ENCODE measurements at places on chromosomes 6 and 20.

GRCh38 chr6:143515061-143515760, 3.7 kb upstream of the FUCA2 start:
- no peak overlapping the region for H3K4me3 ChIP-seq
- H3K27me3 ChIP-seq: no peaks in the 10 kb centered on the region
- DNase-seq: no peak

DNA sequence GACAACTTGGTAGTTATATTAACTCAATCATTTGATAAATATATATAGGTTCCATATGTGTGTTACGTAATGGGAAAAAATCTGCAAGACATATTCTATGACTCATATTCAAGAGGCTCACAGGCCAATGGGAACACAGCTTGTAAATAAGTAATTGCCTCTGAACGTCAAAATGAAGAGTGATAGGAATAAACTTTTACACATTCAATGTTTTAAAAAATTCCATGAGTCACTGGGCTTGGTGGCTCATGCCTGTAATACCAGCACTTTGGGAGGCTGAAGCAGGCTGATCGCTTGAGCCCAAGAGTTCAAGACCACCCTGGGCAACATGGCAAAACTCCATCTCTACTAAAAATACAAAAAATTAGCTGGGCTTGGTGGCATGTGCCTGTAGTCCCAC, 209.4 kb upstream of the MCHR2 start:
- H3K4me3 ChIP-seq: no peak overlapping the region
- DNase-seq: no peak
- no peaks in the 10 kb centered on the region for H3K4me1 ChIP-seq
- H3K27ac ChIP-seq: no peak overlapping the region
- no peaks in the 10 kb centered on the region for H3K27me3 ChIP-seq
- H3K36me3 ChIP-seq: no peaks in the 10 kb centered on the region

DNA sequence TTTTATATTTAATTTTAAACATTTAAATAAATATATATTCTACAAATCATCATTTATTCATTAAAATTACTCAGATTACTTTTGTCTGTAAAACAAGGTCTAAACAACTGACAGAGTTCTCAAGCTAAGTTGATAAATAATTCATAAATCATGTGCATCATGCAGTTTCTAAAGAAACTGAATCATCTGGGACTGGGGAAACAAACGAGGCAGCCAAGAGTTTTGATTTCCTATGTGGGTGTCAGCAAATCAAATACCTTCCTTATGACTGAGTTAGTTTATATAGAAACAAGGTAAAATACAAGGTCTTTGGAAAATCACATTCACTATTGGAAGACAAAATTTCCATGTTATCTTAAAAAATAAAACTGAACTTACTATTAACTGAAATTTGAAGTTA, 149.9 kb upstream of the BEND6 start:
- no peak overlapping the region for H3K4me3 ChIP-seq
- no peak overlapping the region for H3K27ac ChIP-seq
- no peaks in the 10 kb centered on the region for H3K27me3 ChIP-seq
- no peaks in the 10 kb centered on the region for H3K36me3 ChIP-seq

DNA sequence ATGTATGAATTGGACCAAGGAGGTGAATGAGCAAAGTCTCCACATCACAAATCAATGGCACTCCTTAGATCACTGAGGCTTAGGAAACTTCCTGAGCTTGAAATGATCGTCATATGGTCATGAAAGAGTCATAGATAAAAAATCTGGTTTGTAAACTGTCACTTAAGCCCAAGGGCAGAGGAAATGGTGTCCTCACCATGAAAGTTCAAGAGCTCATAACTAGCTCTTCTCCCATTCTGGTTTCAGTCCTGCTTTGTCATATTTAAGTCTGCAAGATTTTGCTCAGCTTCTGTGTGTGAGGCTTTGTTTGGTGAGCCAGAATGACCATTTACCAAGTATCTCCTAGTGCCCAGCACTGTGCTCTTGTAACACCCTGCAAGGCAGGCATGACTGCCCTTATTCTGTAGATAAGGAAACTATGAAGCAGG, 60.5 kb downstream of the GJA10 start:
- no peaks in the 10 kb centered on the region for H3K36me3 ChIP-seq
- H3K4me1 ChIP-seq: no peaks in the 10 kb centered on the region
- no peak overlapping the region for H3K27ac ChIP-seq
- H3K27me3 ChIP-seq: no peaks in the 10 kb centered on the region

DNA sequence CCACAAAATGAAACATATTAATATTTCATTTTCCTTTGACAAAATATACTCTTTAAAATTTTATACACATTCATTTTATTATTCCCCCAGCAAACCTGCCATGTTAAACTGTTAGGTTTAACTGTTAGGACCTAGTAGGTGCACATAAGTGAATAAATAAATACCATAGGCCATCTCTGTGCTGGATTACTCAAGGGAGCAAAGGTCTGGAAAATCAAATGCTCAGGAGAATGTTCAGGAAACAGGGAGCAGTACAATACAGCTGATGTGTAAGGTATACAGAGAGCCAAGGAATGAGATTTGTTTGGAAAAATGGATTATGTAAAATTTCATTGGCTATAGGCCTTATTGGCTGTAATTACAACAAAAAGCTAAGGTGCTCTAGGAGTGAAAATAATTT, 339.3 kb downstream of the BCKDHB start:
- H3K27me3 ChIP-seq: no peaks in the 10 kb centered on the region
- DNase-seq: no peak
- no peak overlapping the region for H3K27ac ChIP-seq
- H3K4me3 ChIP-seq: no peak overlapping the region

- H3K27ac ChIP-seq: no peak overlapping the region
- H3K36me3 ChIP-seq: no peaks in the 10 kb centered on the region
- no peak for DNase-seq
- no peaks in the 10 kb centered on the region for H3K27me3 ChIP-seq
- H3K4me3 ChIP-seq: no peak overlapping the region
Measured at GRCh38 chr6:3755637-3756545, 4.4 kb upstream of the PXDC1 start.

GRCh38 chr6:65595540-65595939, 111.5 kb downstream of the EYS start:
- no peak for DNase-seq
- no peak overlapping the region for H3K27ac ChIP-seq
- H3K4me3 ChIP-seq: no peak overlapping the region
- H3K36me3 ChIP-seq: no peaks in the 10 kb centered on the region

GRCh38 chr20:55471052-55472006, 534.0 kb downstream of the CBLN4 start:
- DNase-seq: no peak
- H3K27ac ChIP-seq: no peak overlapping the region
- no peaks in the 10 kb centered on the region for H3K27me3 ChIP-seq
- no peak overlapping the region for H3K4me3 ChIP-seq
- no peaks in the 10 kb centered on the region for H3K36me3 ChIP-seq

- H3K27me3 ChIP-seq: no peaks in the 10 kb centered on the region
- H3K27ac ChIP-seq: no peak overlapping the region
- no peak overlapping the region for H3K4me3 ChIP-seq
- H3K36me3 ChIP-seq: no peaks in the 10 kb centered on the region
Measured at GRCh38 chr6:118719351-118720124, 68.1 kb upstream of the CEP85L start.

- no peak overlapping the region for H3K4me3 ChIP-seq
- H3K27me3 ChIP-seq: no peaks in the 10 kb centered on the region
- no peak overlapping the region for H3K27ac ChIP-seq
- H3K4me1 ChIP-seq: no peaks in the 10 kb centered on the region
- H3K36me3 ChIP-seq: no peaks in the 10 kb centered on the region
Measured at GRCh38 chr20:15840636-15841301, 732.5 kb downstream of the KIF16B start.

- no peaks in the 10 kb centered on the region for H3K4me1 ChIP-seq
- H3K27ac ChIP-seq: no peak overlapping the region
- no peak for DNase-seq
- no peak overlapping the region for H3K4me3 ChIP-seq
- H3K36me3 ChIP-seq: no peaks in the 10 kb centered on the region
Measured at GRCh38 chr6:135071541-135071940, 16.9 kb upstream of the HBS1L start.

- H3K27ac ChIP-seq: no peak overlapping the region
- no peak overlapping the region for H3K4me3 ChIP-seq
- no peaks in the 10 kb centered on the region for H3K36me3 ChIP-seq
- no peaks in the 10 kb centered on the region for H3K27me3 ChIP-seq
Measured at GRCh38 chr20:4123537-4124235, 108.3 kb upstream of the RNF24 start.

GRCh38 chr20:25686081-25687067, 10.3 kb downstream of the ZNF337 start:
- H3K27me3 ChIP-seq: no peaks in the 10 kb centered on the region
- no peak for DNase-seq
- no peaks in the 10 kb centered on the region for H3K36me3 ChIP-seq
- no peak overlapping the region for H3K27ac ChIP-seq
- H3K4me3 ChIP-seq: no peak overlapping the region

GRCh38 chr6:137494281-137494987, at the start of gene OLIG3:
Gene OLIG3 (minus strand): TSS chr6:137494394. CDS start chr6:137494170, 224 bp downstream.
- H3K27ac ChIP-seq: no peak within 1 kb of the TSS
- no peaks in the 10 kb centered on the region for H3K36me3 ChIP-seq
- H3K27me3 ChIP-seq: peaks cover 85% of the 10 kb centered on the region
- no peak within 1 kb of the TSS for H3K4me3 ChIP-seq
- peak; percentile 29 for DNase-seq
- H3K4me1 ChIP-seq: peaks cover 9% of the 10 kb centered on the region

DNA sequence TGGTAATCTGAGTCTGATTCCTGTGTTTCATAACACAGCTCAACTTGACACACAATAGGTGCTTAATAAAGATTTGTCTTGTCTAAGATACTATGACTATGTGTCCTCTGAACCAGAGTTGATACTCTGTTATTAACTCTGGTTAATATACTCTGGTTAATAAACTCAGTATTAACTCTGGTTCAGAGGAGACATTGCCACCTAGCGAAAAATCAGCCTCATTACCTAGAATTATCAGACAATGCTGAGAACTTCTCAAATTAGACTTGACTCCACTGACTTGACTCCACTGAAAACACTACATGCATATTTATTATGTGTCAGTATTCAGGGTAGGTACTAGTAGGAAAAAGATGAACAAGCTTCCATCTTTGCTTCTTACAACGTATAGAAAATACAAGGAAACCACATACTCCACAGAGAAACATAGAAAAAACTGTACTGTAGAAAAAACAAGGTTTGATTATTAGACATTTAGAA, 73.9 kb downstream of the AHI1 start:
- H3K4me1 ChIP-seq: no peaks in the 10 kb centered on the region
- peak; percentile 65 for DNase-seq
- H3K36me3 ChIP-seq: no peaks in the 10 kb centered on the region
- H3K27me3 ChIP-seq: no peaks in the 10 kb centered on the region
- no peak overlapping the region for H3K4me3 ChIP-seq
- no peak overlapping the region for H3K27ac ChIP-seq

GRCh38 chr6:56021943-56022342, 146.6 kb upstream of the BMP5 start:
- no peaks in the 10 kb centered on the region for H3K36me3 ChIP-seq
- H3K4me3 ChIP-seq: no peak overlapping the region
- H3K27ac ChIP-seq: no peak overlapping the region
- no peak for DNase-seq

- no peak overlapping the region for H3K27ac ChIP-seq
- H3K4me3 ChIP-seq: no peak overlapping the region
- no peak for DNase-seq
- H3K36me3 ChIP-seq: no peaks in the 10 kb centered on the region
- no peaks in the 10 kb centered on the region for H3K27me3 ChIP-seq
Measured at GRCh38 chr6:149896491-149896890, 1.4 kb downstream of the RAET1E start.

GRCh38 chr20:57628047-57628961, 8.1 kb upstream of the ZBP1 start:
- peak overlapping the region; percentile 48 for H3K27ac ChIP-seq
- H3K27me3 ChIP-seq: no peaks in the 10 kb centered on the region
- no peaks in the 10 kb centered on the region for H3K4me1 ChIP-seq
- H3K4me3 ChIP-seq: no peak overlapping the region
- no peaks in the 10 kb centered on the region for H3K36me3 ChIP-seq

- no peak for DNase-seq
- no peaks in the 10 kb centered on the region for H3K27me3 ChIP-seq
- no peak overlapping the region for H3K4me3 ChIP-seq
- H3K4me1 ChIP-seq: no peaks in the 10 kb centered on the region
- H3K36me3 ChIP-seq: no peaks in the 10 kb centered on the region
Measured at GRCh38 chr20:11119573-11119972, 445.8 kb upstream of the JAG1 start.

- no peak overlapping the region for H3K27ac ChIP-seq
- no peak overlapping the region for H3K4me3 ChIP-seq
- no peak for DNase-seq
- H3K4me1 ChIP-seq: no peaks in the 10 kb centered on the region
- no peaks in the 10 kb centered on the region for H3K27me3 ChIP-seq
Measured at GRCh38 chr20:34240121-34240520, 1.1 kb upstream of the ASIP start.

DNA sequence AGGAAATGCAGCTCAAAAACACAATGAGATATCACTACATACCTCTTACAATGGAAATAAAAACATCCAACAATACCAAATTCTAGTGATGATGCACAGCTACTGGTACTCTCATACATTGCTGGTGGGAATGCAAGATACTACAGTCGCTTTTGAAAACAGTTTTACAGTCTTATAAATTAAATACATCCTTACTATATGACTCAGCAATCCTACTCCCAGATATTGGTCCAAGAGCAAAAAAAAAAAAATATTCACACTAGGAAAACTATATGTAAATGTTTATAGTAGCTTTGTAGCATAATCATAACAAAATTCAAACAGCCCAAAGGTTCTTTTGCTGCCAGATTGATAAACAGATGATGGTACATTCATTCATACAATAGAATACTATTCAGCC, 217.4 kb upstream of the FAM83B start:
- no peak overlapping the region for H3K27ac ChIP-seq
- H3K36me3 ChIP-seq: no peaks in the 10 kb centered on the region
- no peaks in the 10 kb centered on the region for H3K27me3 ChIP-seq
- DNase-seq: no peak
- H3K4me3 ChIP-seq: no peak overlapping the region

DNA sequence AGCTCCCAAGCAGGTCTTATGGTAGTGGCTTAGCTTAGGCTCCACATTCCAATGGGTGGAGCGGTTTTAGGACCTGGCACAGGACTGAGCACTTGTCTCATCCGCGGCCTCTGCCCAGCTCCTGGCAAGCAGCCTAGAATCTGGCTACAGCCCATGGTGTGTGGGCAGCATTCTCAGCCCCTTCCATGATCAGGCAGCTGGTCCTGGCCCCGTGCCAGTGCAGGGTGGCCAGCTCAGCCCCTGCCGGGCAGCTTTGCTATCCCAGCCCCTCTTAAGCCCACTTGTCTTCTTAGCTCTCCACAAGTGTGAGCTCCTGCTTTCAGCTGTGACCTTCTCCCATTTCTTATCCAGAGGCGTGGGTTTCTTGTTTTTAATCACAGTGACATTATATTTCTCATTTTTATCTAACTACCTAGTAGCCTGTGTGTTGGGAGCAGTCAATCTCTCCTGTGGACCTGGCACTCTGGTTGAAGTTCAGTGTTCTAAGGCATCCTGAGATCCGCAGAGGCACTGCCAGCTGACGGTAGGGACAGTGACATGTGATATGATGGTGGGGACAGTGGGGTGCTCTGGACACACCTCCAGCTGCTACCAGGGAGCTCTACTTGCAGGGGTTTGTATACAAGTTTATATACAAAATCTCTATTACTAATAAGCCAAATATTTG, 119.9 kb upstream of the PRND start:
- no peak for DNase-seq
- no peaks in the 10 kb centered on the region for H3K4me1 ChIP-seq
- H3K4me3 ChIP-seq: no peak overlapping the region

GRCh38 chr20:21433329-21433890, 36.1 kb upstream of the NKX2-4 start:
- no peaks in the 10 kb centered on the region for H3K27me3 ChIP-seq
- no peak for DNase-seq
- no peaks in the 10 kb centered on the region for H3K4me1 ChIP-seq
